Stimulated activated CD4-positive, alpha-beta T cell treated with anti-CD3 and anti-CD28 coated beads, Interleukin-1b, Interleukin-23, amount 100 ng/mL, for 1 hour (primary cell): ENCODE measurements at places on chromosomes 2 and 18.

GRCh38 chr2:187174582-187174981, 273.5 kb downstream of the CALCRL start:
- DNase-seq: no peak

DNA sequence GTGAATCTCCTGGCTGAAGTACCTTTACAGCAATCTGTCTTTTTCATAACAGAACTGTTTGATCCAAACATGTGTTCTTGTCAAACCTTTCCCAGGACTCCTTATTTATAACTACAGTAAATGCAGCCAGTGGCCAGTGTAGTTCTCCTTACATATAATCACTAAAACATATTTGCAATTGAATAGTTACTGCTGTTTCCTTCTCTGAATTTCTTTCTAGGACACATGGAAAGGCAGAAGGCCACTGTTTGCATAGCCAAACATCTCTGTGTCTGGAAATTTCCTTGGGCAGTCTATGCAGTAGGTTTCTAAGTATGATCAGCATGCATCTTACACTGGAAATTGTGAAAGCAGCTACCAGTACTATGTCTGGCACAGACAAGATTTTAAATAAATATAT, 57.4 kb upstream of the COL3A1 start:
- DNase-seq: no peak

- DNase-seq: no peak
Observed at GRCh38 chr2:220181165-220181564, 553.7 kb downstream of the SLC4A3 start.

DNA sequence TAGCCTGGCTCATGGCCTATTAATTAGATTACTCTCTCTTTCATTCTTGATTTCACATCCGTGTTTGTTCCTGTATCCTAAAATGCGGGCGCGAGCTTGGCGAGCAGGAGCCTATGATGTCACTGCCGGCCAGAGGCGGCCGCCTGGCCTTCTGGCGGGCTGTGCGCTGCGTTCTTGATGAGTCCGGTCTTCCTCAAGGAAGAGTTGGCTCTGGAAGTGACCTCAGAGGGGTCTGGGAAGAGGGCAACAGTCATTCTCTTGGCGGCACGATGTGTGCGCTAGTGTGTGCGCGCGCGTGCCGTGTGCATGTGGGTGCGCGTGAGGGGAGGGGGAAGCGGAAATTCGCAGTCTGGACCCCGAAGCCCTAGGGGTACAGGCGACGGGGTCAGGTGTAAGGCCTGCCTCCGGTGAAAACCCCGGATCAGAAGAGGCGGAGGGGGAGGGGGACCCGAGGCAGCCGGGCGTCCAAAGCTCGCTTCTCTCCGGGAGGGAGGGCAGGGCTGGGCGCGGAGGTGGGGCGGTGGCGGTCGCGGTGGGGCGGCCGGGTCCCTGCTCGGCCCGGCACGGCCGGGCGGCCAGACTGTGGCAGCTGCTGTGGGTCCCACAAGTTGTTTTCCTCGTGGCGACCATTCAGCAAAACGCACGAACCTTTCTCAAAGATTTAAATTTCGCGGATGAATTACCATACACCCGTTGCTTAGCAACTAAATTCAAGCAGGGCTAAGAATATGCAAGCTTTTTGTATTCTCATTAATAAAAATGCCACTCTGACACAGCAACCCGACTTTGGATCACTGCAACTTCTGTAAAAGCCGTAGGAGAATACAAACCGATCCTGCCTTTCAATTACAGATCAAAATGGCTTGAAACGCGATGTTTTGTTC, 8.4 kb downstream of the POU3F3 start:
- DNase-seq: no peak

DNA sequence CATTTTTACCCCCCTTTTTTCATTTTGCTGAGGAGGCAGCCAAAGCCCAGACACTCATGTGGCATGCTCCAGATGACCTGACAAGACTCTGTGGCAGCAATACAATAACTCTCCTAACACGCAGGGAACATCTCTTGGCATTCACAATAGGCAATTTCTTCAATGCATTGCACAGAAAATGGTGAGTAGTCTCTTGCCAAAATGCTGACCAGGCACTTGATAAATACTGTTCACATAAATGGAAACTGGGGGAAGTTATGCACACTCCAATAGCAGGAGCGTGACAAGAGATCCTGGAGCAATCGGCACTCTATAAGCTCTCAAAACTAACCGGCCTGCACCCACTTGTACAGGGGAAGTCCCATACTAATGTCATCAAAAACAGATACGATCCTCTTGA, 66.3 kb downstream of the NBAS start:
- no peak for DNase-seq

- DNase-seq: no peak
Observed at GRCh38 chr2:24521975-24522639, 31.1 kb downstream of the NCOA1 start.

DNA sequence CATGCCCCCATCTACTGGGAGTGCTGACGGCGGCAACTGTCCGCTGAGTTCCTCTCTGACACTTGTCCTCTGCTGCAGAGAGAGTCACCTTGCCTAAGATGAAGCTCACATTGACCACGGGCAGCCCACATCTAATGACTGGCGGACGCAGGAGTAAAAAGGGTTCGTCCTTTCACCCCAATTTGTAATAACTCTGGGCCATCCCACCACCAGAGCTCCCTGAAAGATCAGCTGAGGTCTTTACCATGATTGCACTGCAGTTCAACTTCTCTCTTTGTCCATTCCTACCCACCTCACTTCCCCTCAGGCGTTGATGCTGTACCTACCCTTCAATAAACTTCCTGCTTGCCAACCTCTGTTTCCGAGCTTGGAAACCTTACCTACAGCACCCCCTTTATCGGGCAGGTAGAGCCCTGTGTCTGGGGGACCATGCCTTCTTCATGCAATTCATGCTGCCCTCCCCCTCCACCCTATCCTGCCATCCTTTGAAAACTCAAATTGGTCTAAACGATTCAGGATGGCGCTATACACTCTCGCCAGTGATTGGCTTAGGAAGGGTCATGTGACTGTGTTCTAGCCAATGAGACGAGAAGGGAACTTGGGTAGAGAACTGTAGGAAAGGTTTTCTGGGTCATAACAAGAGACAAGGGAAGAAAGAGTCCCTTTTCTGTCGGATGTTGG, 10.3 kb upstream of the B3GNT2 start:
- no peak for DNase-seq

DNA sequence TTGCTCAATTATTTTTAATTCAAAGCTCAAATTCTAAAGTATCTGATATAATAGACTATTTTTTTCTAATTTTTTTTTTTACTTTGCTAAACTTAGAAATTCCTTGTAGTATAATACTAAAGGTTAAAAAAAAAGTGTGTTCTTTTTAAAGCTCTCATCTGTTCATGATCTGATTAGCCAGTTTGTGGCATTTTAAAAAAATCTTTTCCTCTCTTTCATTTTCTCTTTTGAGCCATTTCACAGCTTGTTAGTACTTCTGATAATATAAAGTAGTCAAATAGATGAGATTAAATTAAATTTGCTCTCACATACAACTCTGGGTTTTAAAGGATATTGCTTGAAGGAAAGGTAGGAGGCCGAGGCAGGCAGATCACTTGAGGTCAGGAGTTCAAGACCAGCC, 40.7 kb upstream of the NEMP2 start:
- no peak for DNase-seq

DNA sequence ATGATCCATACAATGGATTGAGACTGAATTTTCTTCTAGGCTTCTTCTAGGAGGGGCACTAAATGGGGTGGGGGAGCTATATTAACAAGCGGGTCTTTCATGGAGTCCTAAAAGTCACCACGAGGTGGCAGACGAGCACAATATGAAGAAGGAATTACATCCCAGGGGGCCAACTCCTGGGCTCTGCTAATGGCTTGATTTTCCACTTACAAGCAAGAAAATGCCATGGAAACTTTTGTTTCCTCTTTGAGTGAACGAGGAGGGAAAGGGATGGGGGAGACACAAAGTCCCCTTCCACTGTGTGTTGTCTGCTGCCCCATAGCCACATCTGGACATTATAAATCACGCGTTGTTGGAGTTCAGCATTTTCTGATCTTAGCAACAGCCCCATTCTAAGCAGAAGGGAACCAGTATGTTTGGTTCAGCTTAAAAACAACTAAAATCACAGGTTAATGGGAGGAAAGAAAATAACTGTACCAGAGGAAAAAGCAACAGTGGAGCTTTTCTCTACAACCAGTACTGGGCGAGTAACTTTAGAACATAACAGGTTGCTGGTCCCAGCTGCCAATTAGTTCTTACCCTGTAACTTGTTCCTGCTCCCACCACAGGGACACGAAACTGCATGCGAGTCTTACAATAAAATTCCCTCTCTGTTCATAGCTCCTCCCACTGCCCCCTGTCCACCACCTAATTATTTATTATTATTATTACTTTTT, 285.0 kb upstream of the PARD3B start:
- no peak for DNase-seq

DNA sequence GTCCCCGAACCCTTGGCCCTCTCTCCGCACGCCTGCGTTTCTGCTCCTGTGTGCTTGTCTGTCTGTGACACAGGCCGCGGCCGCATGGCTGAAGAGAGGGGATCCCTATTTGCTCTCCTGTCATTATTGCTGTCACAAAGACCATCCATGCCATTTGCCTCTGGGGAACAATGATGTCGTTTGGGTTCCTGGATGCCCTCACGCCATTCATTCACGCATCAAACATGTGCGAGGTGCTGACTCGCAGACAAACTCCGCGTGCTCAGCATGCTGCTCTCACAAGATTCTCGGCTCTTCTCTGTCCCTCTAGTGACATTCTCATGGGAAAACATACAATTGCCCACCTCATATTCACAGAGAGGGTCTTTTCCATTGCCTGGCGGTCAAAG, 67.8 kb downstream of the ASB1 start:
- DNase-seq: no peak

- DNase-seq: no peak
Observed at GRCh38 chr18:56639104-56639381, 651 bp upstream of the TXNL1 start.

DNA sequence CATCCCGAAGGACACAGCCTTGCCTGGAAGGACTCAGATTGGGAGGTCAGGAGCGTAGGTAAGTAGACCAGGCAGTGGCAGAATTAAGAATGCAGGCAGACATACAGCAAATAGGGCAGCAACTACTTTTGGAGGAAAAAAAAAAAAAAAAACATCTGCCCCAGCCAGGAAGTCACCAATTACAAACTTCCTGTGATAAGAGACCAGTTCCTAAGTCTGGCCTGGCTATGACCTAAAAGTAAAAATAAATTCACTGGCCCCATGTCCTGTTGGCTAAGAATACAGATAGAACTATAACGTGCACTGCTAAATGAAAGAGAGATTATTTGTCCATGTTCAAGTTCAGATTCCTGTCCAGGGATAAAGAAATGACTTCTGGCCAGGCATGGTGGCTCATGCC, 45.2 kb upstream of the NOSTRIN start:
- DNase-seq: no peak

DNA sequence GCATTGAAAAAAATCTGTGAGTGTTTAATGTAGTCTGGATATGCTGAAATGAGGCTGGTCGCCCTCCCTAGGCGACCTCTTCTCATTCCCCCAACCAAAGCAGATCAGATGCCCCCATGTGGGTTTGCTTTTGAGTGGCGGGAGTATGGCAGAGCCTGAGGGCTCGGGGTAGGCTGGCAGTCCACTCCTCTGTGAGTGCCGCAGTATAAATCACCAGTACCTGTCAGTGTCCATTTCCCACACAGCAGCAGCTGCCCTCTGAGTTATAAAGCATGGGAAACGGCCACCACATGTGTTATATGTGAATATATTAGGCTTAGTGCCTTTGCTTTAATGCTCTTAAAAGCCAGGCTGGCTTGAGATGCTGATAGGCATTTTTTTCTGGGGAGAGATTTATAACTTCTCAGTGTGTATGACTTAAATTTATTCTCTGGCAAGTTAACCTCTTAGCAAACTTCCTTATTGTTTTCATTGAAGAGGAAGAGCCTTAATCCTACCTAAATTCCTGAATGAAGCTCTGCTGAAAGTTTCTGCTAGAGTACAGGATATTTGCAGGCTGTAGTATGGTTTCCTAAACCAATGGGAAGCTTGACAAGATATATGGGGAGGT, 3.8 kb downstream of the DCC start:
- no peak for DNase-seq

- DNase-seq: no peak
Observed at GRCh38 chr2:161166538-161167409, 6.5 kb downstream of the TANK start.

DNA sequence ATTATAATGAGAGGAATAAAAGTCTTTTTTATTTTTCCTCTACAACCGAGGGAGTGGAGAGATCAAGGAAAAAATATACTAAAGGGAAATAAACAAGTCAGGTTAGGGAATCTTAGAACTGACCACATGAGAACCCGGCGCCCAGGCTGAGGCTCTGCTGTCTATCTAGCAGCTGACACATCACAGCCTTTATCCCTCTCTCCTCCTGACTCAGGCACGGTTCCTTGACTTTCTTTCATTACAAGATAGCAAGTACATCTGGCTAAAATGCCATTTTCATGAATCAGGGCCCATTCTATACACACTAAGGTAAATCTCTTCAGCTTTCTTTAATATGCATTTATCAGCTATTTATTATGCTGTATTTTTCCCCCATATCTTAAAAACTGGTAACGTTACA, 296.0 kb downstream of the TMX3 start:
- DNase-seq: no peak

GRCh38 chr18:7393080-7393479, 162.2 kb downstream of the LRRC30 start:
- DNase-seq: no peak

DNA sequence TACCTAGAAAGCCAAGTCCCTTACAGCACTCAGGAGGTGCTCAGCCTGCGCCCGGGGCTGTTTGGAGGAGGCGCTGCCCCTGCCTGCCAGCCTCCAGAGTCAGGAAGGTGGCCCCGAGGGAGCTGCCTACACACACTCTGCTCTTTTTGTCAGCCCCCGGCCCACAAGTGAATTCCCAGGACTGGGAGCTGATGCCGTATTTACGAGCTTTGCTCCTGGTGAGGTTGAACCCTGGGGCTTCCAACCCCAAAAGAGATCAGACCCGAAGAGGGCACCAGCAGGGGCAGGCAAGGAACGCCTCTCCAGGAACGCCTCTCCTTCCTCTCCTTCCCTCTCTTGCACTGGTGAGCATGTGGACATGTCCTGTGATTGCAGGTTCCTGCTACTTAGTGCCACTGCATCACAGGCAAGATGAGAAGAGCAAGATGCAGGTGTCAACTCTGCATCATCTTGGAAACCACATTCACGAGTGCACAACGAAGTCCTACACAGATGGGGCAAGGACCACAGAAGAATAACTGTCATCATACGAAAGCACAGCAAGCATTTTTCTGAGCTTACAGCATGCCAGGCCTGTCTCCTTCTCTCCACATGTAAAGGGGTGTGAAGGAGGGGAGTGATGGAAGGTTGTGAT, 126.7 kb downstream of the NDUFA10 start:
- no peak for DNase-seq

DNA sequence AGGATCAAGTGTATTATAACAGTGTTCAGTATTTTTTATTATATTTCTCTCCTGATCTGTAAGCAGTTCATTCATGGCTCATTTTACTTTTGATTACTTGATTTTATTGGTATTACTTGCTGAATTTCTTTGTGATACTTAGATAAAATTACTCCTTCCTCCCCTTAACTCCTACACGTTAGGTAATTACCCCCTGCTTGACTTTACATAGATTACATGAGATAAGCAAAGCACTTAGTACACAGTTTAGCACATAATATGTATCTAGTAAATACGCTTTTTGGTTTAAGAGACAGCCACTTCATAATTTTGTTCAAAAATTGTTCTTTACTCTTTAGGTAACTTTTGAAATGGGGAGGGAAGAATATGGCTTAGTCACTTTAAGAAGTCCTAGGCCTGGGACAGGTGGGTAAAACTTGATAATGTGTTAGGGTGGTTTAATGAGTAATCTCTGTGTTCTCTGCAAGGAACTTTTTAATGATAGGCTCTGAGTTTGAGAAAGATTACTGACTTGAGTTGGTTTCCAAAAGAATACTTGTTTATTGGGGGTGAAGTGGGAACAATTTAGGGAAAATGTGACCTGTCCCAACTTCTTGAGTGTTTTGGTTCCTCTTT, 80.9 kb downstream of the NCOA1 start:
- DNase-seq: no peak
